ENCODE measurements at places on chromosomes 3 and 15.

DNA sequence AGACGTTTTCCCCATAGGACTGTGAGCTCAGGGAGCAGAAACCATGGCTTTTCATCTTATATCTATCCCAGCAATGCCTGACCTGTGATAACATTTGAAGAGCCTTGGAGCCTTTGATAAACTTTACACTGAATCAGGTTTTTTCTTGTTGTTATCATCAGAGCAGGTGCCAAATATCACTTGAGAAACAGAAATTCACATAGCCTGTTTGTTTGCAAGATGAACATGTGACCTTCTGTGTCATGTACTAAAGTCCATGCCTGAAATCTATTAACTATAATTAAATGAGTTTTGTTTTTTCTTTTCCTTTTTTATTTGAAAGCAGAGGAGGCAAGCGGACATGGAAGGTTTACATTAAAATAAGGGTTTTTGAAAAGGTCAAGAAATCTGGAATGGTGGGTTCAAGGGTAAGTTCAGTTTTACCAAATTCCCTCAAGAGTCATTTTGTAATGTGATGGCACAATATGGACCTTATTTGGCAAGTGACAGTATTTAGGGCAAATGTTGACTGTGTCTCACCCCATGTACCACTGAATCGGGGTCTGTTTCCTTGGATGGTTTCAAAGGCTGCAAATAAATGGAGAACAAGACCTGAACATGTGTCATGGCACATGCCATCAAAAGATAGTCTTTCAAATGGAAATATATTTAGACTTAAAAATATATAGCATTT is 90.7 kb downstream of the NEK10 start:
- no peak for DNase-seq

- no peak for DNase-seq
Measured at GRCh38 chr3:126451511-126451910, 24.2 kb downstream of the ZXDC start.

GRCh38 chr3:11612515-11613188 is 31.1 kb downstream of the VGLL4 start:
- no peak for DNase-seq

GRCh38 chr15:42233107-42233506 is 25.0 kb upstream of the VPS39 start:
- no peak for DNase-seq

- DNase-seq, result no peak
Measured at GRCh38 chr3:195574497-195575304, 9.0 kb downstream of the APOD start.

DNA sequence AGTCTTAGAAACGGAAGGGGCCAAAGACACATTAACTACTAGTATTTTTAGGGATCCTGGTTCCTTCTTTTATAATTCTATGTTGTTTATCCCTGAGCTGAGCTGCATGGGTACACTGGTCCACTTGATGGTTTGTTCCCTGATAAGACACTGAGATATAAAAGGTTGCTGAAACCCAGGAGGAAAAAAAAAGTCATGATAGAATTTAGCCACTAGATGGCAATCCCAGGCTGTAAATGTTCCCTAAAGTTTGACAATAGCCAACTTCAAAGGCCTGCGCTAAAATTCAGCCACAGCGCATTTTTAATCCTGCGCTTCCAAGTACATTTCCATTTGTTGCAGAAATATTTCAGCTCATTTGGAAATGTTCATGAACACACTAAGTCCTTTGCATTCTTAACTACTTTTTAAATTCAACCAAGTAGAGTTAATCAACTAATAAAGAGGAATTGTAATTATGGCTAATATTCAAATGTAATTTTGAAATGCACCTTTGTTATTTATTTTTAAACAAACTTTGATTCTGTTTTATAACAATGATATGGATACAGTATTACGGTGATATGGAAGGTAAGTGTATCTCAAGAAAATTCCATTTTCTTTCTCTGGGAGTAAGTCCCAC is 249.3 kb upstream of the FEZF2 start:
- peak; percentile 52 for DNase-seq

DNA sequence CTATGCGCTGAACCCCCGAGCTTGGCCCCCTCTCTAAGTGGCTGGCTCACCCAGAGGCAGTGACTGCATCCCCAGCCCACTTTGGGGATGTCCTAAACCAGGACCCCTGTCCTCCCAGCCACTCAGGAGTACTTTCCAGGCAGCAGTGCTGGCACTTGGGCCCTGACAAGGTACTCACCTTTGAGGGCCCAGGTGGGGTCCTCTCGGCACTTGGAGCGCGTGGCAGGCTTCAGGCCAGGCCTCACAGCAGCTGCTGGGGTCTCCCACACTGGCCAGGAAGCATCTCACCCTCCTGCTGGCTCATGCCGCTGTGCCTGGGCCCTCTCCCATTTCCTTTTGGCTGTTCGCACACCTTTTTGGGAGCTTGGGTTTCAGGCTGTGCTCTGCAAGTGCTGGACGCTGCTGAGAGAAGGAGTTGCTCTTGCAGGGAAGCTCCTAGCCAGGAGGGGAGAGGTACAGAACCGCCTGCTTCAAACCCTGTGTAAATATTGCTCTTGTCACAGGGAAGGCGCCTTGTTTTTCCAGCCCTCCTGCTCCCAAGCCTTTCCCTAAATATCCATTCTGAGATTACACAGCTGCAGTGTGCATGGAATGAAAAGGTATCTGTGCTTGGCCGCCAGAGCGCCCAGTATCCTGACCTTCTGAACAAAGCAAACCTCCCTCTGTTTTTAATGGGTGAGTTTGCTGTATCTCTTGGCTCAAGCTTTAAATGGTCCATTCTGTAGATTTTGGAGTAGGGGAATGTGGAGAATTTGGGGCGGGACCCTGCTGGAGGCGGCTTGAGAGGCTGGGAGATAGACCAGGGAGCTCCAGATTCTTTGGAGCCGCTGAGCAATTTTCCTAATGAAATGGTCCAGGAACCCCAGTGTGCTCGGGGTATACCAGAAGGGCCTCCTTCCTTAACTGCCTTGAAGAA is 45.6 kb downstream of the DNASE1L3 start:
- DNase-seq, result no peak

DNA sequence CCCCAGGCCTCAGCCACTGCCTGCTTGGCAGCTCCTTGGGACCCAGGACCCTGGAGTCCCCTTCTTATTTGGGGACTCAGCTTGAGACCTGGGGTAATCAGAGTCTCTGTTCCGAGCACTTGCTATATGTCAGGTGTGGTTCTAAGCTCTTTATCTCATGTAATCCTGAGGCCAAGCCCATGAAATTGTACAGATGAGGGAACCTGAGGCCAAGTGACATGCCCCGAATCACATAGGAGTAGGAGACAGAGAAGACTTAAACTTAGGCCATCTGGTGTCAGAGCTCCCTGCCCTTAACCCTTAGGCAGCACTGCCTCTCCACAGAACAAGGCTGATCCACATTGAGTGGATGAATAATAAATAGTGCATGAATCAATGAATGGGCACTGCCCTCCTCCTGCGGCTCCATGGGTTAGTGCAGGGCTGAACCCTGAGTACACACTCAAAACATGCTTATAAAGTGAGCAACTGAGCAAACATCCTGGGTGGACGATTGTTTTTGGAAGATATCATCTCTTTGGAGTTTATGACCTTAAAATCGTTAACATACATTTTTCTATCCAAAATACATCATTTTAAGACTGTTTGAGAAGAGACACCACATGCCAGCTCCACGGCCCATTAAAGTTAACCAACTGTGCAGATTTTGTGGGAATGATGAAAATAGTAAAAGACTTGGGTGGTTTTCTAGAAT is 33.2 kb upstream of the IQSEC1 start:
- DNase-seq, result no peak

GRCh38 chr3:8170971-8171508 is 330.6 kb upstream of the LMCD1 start:
- no peak for DNase-seq

- no peak for DNase-seq
Measured at GRCh38 chr15:72078887-72079286, 39.1 kb downstream of the MYO9A start.

DNA sequence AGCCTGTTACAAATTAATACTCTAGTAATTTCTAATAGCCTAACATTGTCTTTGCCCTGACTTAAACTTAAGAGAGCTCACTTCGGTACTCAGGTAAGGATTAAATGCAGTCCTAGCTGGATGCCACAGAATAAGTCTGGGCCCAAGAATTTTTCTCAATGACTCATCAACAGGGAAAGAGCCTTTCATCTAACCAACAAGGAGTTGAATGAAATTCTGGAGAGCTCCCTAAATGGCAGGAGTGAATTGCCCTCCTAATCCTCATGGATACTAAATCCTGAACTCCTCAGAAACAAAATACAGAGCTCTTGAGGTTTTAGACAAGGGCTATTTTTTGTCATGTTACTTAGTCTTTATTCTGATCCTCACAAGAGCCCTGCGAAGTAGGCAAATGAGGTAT is 159.5 kb downstream of the PLCH1 start:
- DNase-seq, result no peak

DNA sequence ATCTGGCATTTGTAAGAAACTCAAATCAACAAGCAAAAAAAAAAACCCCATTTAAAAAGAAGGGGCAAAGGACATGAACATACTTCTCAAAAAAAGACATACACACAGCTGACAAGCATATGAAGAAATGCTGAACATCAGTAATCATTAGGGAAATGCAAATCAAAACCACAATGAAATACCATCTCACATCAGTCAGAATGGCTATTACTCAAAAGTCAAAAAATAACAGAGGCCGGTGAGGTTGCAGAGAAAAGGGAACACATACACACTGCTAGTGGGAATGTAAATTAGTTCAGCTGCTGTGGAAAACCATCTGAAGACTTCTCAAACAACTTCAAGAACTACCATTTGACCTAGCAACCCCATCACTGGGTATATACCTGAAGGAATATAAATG is 199.4 kb upstream of the THBS1 start:
- DNase-seq, result no peak

GRCh38 chr3:189508784-189509501 is 122.2 kb upstream of the TP63 start:
- no peak for DNase-seq

GRCh38 chr15:39629371-39629770 is 48.5 kb downstream of the THBS1 start:
- DNase-seq, result no peak

GRCh38 chr3:138509586-138509985 is 75.2 kb downstream of the ESYT3 start:
- no peak for DNase-seq

- no peak for DNase-seq
Measured at GRCh38 chr15:48553559-48553958, 92.0 kb downstream of the FBN1 start.

GRCh38 chr3:87260270-87260669 is 16.1 kb downstream of the POU1F1 start:
- DNase-seq, result peak; percentile 45

DNA sequence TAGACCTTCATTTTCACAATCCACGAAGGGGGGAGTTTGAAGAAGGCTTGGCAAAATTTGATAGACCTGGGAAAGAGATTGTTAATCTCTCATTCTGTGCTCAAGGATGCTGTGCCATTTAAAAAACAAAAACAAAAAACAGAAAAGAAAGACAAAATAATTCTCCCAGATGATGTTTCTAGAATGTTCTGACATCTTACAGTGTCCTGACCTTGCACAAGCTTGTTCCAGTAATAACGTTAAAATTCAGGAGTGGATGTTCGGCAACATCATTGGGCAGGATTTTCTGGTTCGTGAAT is 79.9 kb downstream of the SMAD3 start:
- DNase-seq, result no peak

DNA sequence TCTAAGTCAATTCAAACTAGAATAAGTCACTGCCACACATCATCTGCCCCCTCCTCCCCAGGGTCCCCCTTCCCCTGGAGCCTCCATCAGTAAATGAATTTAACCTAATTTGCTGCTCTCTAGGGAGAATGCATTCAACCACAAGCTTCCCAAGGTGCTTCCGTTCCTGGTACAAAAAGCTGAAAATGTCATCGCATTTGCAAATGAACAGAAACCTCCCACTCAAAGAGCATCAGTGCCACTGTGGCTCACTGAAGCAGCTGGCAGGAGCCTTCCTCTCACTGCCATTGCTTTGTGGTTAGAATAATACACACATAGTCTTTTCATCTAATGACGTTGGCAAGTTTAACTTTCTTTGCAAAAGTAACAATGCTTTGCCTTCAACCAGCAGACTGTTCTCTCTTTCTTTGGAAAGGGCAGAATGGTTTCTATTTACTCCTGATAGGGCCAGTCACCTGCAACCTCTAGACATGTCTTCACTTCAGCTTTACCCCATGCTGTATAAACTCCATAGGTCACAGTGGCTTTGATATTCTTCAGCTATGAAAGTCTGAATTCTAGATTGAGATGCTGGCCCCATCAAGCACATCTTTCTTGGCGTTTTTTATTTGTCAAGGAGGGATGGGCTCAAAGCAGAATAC is 238.1 kb downstream of the CPNE4 start:
- DNase-seq, result no peak

DNA sequence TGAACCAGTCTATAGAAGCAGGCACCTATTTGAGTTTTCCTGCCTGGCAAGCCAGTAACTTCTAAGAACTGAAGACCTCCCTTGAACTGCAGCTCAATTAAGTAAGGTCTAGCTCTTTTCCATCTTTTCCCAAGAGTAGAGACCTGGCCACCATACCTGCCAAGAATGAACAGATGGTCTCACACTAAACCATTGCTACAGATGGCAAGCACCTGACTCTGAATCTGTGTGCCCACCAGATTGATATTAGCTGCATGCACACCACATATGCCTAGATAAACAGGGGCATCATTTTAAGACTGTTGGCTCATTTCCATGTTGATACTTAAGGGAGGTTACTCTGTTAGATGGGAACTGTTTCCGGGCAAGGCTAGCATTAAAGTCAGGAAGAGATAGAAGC is 34.8 kb upstream of the GSK3B start:
- no peak for DNase-seq

DNA sequence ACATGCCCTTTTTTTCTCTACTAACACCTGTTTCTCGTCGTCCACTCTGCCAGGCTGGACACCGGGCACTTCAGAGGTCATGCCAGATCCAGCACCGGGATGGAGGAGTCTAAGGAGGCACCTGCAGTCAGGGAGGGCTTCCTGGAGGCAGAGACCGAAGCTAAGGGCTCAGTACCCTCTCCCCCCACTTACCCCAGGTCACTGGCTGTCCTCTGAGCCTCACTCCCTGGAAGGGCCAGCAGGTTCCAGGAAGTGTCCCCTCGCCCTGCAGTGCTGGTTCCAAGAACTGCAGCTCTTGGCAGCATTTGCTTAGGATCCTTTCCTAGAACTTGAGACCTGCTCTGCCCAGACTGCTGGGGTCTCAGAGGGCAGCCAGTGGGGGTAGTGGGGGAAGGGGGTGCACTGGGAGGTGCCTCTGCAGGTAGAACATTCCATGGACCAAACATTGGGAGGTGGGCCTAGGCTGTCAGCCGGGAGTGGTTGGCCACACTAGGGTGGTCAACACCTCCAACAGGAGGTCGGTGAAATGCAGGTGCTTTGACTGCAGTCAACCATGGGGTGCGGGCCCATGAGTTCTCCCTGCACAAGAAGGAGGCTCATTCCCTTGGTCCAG is 11.3 kb downstream of the CISH start:
- DNase-seq, result no peak

Data from GM03348 (cell line).